ENCODE measurements at places on chromosomes 1 and 21.
A peak's percentile ranks its signal among the peaks of the same experiment; 100 is the strongest.

DNA sequence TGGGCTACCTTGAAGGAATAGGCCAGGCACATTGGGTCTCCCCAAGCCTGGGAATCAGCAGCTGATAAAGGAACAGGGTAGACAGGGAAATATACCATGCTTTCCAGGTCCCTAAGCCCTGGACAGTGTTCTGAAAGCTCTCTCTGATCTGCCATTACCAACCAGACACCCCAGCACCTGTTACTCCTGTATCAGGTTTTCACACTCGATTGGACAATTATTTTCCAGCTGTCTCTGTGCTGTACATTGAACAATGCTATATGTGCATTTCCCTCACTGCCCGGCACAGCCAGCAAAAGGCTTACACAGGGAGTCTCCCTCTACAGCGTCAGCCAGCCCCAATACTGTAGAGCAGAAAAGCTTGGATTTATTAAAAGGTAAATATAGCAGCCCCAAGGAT lies 4.7 kb downstream of the CFAP45 start:
- DNase-seq, result no peak

GRCh38 chr1:179550746-179551682 lies 24.7 kb downstream of the NPHS2 start:
- no peak for DNase-seq

DNA sequence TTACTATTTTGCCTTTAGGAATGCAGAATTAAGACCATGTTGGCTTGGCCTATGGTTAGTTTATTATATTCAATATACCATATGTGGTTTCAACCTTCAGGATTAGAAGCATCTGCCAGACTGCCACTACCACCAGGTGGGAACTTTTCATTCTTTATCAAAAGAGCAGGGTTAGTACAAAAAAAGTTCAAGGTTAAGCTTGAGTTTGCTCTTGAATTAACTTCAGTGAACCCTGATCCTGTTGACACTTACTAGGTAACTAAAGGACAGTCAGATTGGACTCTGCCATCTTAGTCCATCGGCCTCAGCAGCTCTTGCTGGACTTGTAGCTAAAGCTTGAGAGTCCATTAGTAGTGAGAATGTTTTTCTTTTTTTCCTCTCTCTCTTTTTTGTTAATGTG lies 22.1 kb downstream of the CLIC4 start:
- no peak for DNase-seq

DNA sequence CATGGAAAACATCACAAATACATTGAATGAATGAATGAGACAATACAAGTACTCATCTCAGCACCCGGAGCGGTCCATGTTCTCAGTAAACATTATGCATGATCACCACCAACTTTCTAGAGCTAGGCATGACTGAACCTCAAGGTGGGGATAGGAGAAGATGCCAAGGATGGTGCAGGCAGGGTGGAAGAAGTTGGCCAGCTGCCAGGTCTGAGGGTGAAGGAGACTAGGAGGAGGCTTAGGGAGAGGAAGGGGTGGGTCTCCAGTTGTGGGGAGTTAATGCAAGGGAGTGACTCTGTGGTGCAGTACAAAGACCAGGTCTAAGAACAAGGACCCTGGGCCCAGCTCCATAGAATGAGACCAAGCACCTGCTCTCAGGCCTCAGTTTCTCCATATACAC lies 91.7 kb downstream of the MATN1 start:
- no peak for DNase-seq

GRCh38 chr1:208475449-208475848 lies 231.3 kb upstream of the PLXNA2 start:
- DNase-seq, result no peak

GRCh38 chr21:44485254-44485793 lies 30.0 kb downstream of the LRRC3 start:
- DNase-seq, result peak; percentile 87

DNA sequence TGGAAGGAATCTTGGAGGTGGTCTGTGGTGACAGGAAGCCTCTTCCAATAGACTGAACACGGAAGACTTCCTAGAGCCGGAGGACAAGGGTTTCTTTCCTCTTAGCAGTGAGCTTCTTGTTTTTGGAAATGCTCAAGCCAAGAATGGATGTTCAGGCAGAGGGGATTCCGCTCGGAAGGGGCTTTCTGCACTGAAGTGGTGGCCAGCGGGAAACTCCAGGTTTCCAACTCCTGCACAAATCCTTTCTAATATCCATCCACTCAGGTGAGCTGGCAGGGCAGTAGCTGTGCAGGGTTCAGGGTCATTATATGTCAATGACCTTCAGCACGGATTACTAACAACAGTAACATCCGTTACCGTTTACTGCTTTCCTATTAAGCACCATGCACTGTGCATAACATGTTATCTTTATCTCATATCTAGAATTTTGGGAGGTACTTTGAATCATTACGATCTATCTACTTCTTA lies 573 bp upstream of the CPT2 start:
- no peak for DNase-seq

GRCh38 chr1:41347276-41347675 lies 14.0 kb upstream of the FOXO6 start:
- no peak for DNase-seq

DNA sequence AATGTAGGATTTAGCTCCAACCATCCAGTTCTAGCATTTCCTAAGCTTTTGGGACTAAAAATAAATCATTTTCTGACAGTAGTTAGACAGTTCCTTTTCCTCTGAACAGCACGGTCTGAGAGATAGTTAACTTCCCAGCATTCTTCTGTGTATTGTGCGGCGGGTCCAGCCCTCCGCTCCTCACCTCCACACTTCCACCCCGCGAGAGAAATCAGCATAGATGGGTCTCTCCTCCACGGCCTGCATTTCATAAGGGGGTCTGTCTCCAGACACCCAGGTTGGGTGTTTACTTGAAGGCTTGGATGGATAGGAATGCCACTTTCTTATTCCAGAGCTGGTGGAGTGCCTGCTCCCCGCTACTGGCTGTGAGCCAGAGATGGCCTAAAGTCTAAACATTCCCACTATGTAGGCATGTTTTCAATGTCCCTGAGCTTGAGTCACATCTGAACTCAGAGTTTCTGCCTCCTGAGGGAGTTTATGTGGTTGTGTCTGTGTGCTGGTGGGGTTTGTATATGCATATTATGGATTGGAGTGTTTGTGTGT lies 38.0 kb upstream of the PPP2R5A start:
- DNase-seq, result no peak

GRCh38 chr1:147247656-147248238 lies 5.3 kb downstream of the CHD1L start:
- DNase-seq, result no peak

DNA sequence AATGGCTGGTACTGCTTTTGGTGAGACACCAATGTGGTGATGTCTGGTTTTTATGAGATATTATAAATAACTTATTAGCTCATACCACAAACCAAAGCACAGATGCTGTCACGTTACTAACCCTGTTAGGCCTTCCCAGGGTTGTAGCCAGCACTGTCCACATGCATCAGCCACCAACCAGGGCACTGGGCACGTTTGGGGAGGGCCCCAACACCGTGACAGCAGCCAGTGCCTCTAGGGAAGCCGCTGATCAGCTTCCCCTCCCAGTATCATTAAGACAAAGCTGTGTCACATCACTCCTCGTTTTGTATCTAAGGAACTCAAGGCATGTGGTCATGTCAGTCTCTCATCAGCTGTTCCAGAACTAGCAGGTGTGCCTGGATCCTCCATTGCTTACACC lies 13.9 kb downstream of the URB1 start:
- no peak for DNase-seq

DNA sequence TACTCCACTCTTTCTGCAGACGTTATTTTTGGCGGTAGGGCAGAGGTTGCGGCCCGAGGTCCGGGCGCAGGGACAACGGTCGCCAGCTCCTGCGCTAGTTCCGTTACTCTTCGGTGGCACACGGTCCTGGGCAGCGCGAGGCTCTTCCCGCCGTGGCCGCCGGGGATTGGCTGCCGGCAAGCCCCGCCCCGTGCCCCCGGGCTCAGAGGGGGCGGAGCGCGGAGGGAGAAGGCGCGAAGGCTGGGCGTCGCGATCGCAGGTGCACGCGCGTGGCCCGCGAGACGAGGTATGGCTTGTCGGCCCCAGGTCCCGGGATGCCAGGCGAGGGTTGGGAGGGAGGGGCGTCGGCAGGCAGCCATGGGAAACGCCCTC lies 518 bp upstream of the SHE start:
- peak; percentile 77 for DNase-seq

- no peak for DNase-seq
Measured at GRCh38 chr21:45333583-45334121, 46.0 kb upstream of the POFUT2 start.

GRCh38 chr1:240056350-240056749 lies 35.3 kb upstream of the FMN2 start:
- DNase-seq, result no peak

- no peak for DNase-seq
Measured at GRCh38 chr1:55426619-55427018, 211.5 kb upstream of the USP24 start.

DNA sequence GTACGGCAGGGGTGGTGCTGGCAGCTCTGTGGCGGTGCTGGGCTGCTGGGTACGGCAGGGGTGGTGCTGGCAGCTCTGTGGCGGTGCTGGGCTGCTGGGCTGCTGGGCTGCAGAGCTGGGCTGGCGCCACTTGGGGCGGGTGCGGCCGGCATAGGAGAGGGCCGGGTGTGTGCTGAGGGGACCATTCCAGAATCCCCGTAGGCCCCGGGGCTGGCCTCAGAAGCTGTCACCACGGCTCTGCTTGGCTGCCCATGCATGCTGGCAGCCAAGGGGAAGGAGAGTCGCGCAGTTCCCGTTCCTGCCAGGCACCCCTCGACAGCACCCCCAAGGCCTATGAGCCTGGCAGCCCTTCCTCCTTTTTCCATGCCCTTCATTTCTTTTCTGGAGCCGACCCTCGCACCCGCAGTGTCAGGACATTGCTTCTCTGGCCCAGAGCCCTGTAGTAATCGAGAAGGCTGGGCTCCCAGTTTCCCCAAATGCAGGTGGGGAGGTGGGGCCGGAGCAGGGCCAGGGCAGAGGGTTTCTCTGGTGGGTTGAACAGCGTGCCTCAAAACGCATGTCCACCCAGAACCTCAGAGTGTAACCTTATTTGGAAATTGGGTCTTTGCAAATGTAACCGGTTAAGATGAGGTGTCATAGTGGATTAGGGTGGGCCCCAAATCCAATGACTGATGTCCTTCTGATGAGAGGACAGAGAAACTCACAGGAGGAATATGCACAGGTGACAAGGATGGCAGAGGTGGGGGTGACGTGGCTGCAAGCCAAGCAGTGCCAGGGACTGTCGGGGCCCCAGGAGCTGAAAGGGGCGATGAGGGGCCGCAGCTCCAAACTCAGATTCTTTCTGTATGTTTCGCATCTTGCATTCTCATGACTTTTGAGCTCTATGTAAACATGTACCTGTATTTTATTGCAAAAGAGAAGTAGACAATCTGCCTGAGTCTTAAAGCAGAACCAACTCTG lies 71.0 kb upstream of the ACTRT2 start:
- no peak for DNase-seq

DNA sequence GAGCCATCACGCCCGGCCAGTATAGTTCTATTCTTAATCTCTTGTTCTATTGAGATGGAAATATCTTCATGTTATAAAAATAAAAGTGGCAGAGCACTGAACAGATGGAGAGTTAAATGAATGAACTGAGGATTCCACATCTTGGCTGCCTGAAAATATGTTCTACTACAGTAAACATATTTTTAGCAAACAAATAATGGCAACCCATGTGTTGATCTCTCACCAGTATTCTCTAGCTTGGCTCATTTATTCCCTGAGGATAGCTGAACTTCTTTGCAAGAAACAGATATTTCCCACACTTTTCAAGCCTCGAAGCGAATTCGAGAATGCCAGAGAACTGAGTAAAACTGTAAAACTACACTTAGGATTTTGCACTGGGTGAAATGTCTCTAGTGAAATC lies 58.9 kb downstream of the DIRAS3 start:
- no peak for DNase-seq

DNA sequence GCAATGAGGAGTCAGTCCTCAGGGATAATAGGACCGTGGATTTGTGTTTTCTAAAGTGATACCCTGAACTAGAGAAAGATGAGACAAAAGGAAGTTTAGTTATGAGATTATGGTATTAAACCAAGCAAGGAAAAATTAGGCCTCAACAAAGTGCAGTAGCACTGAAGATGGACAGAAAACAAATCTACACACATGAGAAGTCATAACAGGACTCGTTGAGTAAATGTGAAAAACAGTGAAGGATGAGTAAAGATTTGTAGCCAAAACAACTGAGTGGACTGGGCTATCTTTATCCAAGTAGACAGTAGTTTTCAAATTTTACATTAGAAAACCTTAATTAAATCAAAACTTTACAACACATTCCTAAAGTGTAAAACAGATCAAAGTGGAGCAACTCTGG lies 15.0 kb downstream of the EPRS1 start:
- DNase-seq, result no peak

GRCh38 chr1:17045634-17046333 lies 8.0 kb downstream of the SDHB start:
- peak; percentile 83 for DNase-seq

DNA sequence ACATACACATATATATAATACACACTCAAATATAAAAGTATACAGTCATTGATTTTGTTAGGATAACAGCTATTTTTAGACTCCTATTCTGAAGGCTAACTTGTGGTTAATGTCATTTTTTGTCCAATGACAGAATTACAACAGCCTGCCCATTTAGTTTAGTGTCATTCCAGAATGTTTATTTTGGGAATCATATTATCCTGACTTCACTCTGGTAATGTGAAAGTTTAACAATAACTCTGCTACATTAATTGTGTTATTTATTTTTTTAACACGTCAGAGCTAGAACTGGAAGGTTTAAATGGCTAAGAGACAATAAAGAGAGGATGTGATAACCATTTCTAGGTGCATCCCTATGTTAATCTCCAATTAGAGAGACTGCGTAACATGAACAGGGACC lies 648.1 kb downstream of the USP25 start:
- no peak for DNase-seq

DNA sequence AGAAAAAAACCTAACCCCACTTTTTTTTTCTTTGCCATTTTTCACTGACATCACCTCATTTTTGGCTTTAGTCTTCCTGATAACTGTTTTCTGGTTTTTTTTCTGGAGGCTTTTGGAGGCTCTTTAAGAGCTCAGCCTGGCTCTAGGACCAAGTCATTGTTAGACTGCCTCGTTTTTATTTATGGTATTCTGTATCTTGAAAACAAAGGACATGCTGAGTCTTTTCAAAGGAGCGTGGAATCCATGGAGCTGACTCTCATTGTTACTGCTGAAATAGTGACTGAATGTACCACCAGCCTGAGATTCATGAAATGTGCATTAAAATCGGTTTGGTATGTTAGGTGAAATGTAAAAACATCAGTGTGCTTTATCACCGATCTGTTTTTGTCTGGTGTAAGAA lies 28.0 kb downstream of the RASAL2 start:
- no peak for DNase-seq
